Activated T-helper 1 cell treated with Interleukin-2 at 50 U/mL for 16 hours (primary cell): ENCODE measurements at places on chromosomes 16 and 17.

- no peak for DNase-seq
These were observed 49.7 kb downstream of the MYO1D start for GRCh38 chr17:32827227-32827626.

- DNase-seq, result no peak
These were observed 212.2 kb upstream of the FOXF1 start for GRCh38 chr16:86297866-86298757.

GRCh38 chr17:70956726-70957125 is 787.4 kb downstream of the KCNJ2 start:
- DNase-seq, result no peak

DNA sequence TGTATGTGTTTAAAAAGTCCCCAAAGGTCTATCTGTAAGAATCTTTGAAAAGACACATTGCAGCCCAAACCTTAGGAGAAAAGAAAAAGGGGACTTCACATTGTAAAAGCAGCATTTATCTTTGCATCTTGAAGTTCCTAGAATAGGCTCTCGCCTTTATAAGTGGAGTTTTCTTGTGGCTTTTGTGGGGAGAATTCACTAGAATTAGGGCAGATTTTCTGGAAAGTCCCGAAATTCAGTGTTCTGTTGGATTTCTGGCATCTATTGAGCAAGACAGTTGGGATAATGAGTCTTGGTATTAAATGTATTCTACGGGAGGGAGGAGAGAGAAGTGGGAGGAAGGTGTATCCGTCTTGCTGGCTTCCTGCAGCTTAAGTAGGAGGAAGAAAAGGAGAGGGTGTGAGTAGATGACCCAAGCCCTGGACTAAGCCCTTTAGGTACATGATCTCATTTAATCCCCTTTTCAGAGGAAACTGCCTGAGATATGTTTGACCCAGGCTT is 62.6 kb downstream of the PRKCA start:
- no peak for DNase-seq

GRCh38 chr17:40093580-40094201 is 6.7 kb downstream of the NR1D1 start:
- DNase-seq, result no peak

- no peak for DNase-seq
These were observed 59.1 kb downstream of the TIMM22 start for GRCh38 chr17:1055751-1056645.

DNA sequence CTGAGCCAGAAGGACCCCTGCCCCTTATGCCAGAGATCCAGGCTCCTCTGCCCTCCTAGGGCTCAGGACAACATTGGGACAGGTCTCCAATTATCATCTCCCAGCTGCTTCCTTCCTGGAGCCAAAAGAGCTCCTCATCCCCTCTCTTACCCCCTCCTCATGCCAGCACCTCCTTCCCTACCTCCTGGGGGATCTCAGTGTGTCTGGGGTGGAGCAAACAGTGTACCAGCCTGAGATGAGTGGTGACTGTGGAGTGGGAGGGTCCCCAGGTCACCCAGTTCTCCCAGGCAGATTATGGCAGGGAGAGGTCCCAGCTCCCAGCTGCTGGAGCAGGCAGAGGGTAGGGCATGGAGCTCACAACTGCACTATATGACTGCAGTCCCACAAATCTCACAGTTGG is 23.7 kb downstream of the SRCIN1 start:
- no peak for DNase-seq

- DNase-seq, result no peak
These were observed 1.1 kb upstream of the CCDC182 start for GRCh38 chr17:57746221-57746620.

GRCh38 chr17:47745037-47745380 is 12.0 kb downstream of the TBX21 start:
- no peak for DNase-seq

- DNase-seq, result no peak
These were observed 40.0 kb upstream of the ABCA10 start for GRCh38 chr17:69268543-69269014.

- no peak for DNase-seq
These were observed 240 bp downstream of the WBP2 start for GRCh38 chr17:75854881-75855309.

DNA sequence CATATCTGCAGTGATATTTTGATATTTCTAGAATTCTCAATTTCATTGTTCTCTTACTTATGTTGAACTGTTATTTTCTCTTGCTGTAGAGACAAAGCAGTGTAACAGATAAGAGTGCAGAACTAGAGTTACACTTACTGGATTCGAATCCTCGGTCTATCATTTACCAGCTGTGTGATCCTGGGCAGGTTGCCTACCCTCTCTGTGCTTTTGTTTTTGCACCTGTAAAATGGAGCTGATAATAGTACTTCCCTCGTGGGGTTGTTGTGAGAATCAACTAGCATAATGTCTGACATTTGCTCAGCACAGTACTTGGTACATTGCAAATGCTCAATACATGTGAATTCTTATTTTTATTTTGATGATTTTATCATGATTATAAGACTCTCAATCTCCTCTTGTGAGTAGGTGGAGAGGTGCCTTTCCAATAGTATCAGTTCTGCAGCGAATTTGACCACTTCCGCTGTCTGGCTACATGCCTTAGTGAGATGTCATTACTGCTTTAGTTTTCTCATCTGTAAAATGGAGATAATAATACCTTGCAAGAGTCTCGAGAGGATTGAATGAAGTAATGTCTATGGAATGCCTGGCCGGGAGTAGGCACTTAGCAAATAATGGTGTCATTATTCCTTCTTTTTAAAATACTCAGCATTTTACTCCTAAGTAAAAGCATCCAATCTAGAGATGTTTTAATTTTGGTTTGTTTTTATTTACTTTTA is 312.2 kb upstream of the MAF start:
- DNase-seq, result no peak

DNA sequence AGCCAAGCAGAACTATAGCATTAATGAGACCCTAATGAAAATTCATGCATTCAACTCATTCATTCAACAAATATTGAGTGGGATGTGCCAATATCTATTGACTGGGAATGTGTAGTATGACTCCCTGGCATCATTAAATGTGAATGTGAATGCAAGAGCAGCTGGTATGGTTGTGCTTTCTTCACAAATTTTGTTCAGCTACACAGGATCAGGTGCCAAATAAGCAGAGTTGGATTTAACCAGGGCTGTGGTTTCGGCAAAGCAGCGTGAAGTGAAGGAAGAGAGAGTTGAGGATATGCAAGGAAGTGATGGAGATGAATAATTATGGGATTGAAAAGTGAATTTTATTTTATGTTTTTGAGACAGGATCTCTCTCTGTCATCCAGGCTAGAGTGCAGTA is 87.1 kb upstream of the HNF1B start:
- DNase-seq, result no peak

DNA sequence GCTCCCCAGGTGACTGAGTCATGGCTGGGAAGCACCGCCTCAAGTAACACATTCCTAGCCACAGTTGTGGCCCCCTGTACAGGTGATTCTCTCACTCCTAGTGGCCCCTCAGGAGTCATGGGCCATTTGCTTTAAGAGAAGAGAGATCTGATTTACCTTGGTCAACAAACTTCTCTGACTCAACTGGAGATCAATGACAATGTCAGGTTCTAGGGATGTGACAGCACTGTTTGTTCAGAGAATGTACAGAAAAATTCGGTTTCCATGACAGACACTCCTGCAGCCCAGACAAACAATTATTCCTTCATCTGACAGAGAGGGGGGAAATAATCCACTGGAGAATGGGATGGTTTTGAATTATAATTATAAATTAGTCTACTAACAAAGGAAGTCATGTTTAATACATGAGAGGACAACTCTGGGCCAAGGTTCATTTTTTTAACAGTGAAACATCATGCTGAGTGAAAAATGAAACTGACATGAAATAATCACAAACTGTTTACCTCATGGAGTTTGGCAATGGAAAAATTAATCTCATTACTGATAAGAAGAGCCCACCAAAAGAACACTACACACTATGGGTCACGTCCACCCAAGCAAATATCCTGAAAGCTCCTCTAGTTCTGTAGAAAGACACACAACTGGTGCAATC is 9.7 kb downstream of the ERN1 start:
- no peak for DNase-seq

GRCh38 chr17:63696381-63696961 is 3.5 kb downstream of the LIMD2 start:
- DNase-seq, result no peak

- DNase-seq, result no peak
These were observed 39.9 kb downstream of the UBE2G1 start for GRCh38 chr17:4326608-4327007.

GRCh38 chr17:68953340-68953997 is 1.7 kb downstream of the ABCA8 start:
- no peak for DNase-seq

- no peak for DNase-seq
These were observed 152.1 kb upstream of the PLCG2 start for GRCh38 chr16:81627024-81627423.

DNA sequence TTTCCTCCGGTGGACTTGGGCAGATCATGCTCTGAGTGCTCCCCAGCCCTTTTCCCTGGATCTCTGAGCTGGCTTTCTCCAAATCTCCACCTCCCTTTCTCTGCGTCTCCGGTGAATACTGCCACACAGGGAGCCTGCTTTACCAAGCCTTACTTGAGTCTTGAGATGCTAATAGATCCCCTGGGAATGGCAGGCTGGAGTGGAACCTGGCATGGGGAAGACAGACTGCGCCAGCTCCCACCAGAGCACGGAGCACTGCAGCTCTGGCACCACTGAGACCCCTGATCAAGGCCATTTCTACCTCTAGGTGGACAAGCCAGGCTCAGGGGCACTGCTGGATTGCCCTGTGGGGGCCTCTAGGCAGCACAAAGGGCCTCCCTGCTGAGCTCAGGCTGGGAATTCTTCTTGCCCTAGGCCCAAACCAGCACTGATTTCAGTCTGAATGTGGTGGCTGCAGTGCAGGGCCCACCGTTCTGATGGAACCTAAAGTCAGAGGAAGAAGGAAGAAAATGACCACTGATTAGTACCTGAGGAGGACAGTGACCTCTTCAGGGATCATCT is 74.3 kb upstream of the CRHR1 start:
- DNase-seq, result no peak

DNA sequence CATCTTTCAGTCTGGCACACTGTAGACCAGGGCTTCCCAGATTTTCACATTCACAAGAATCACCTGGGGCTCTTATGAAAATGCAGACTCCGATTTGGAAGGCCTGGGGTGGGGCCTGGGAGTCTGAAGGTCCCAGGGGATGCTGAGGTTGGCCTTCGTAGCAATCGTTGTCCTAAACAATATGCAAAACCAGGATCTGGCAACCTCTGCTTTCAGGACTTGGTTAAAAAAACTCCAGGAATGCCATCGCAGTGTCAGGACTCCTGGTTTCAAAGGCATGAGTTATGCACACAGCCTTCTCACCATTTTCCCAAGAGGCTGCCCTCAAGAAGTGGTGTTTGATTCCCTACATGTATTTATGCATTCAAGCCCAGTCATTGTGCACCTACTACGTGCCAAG is 6.7 kb downstream of the CLEC19A start:
- DNase-seq, result no peak

DNA sequence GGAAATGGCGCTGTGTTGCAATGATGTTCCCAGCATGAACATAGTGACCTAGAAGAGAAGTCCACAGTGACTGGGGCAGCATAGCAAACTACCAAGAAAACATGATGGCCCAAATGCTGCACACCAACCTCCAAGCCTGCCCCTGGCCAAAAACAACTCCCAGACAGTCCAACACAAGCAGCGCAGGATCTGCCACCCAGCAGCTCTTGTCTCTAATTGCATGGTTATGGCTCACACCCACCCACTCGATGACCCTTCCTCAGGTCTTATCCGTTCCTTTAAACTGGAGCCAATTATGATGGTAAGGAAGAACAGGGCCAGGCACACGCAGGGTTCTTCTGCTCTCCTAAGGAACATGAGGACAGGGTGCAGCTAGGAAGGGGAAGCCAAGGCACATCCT is 2.9 kb downstream of the MRPL27 start:
- DNase-seq, result no peak

- no peak for DNase-seq
These were observed 5.4 kb upstream of the SLC5A2 start for GRCh38 chr16:31477220-31478216.

DNA sequence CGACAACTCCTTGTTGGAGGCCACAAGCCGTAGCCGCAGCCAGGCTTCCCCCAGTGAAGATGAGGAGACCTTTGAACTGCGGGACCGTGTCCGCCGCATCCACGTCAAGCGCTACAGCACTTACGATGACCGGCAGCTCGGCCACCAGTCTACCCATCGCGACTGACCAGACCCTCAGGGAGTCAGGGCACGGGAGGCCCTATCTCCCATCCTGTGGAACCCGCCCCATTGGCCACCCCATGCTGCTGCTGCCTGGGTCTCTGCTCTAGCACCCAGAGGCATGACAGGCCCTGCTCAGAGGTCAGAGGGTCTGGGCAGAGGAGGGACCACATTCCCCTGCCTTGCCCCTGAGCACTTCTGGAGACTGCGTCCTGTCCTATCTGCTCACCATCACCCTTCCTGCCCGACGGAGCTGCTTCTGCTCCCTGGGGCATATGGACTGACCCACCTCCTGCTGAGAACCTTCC is 8.9 kb downstream of the TNFAIP1 start:
- no peak for DNase-seq

DNA sequence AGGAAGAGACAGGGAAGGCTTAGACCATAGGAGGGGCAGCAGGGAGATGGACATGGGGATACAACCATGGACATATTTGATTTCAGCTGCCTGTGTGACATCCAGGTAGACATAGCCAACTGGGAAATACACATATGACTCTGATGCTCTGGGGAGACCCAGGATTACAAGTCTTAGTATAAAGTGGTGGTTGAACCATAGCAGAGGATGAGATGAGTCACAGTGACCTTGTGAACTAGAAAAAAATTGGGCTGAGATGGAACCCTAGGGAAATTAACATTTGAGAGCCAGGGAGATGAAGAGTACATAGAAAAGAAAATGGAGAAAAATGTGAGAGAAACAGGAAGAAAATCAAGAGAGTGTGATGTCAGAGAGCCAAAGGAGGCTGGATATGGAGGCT is 10.2 kb downstream of the MARCHF10 start:
- DNase-seq, result no peak

GRCh38 chr17:56724664-56725063 is 109.1 kb downstream of the C17orf67 start:
- no peak for DNase-seq

- no peak for DNase-seq
These were observed 1793.0 kb downstream of the TP53TG3F start for GRCh38 chr16:35252356-35252936.

DNA sequence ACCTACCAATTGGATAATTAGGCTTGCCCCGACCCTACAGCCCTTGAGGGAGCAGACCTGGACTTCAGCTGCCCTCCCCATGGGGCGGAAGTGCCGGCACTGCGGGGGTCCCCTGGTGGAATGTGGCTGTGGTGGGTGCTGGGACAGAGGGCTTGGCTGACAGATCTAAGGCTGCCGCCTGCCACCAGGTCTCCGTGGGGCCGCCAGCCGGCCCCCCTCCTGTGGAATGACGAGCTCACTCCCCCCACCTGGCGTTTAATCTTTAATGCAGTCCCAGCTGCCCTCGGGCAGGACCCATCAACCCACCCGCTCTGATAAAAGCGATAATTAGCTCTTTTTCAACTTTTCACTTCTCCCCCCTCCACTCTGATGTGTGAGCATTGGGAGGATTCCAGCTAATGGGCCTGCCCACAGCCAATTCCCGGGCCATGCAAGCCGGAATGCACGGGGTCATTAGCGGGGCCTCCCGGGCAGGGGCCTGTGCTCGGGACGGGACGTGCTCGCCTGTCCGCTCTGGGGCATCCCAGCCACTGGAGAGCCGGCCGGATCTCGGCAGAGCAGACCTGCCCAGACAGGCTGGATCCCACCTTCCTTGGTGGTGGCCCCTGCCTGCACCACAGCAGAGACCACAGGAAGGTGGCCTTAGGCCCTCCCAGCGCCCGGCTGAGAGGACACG is 28.3 kb upstream of the GOSR2 start:
- DNase-seq, result no peak

GRCh38 chr16:80974649-80975376 is 31.9 kb downstream of the CMC2 start:
- no peak for DNase-seq
